ENCODE measurements at places on chromosomes 16 and 17. TPM values are rescaled to one million over a fixed set of nuclear protein-coding genes. Genes with fewer than 3 reads are reported as not detected.

Gene UBB
- 1,584 TPM for total RNA-seq

Gene CPHXL2
- total RNA-seq = not detected

Gene SNN
- 50.6 TPM for total RNA-seq

Gene RHBDF1
- 30.1 TPM for total RNA-seq

Gene P4HB
- total RNA-seq = 802 TPM

Gene PRSS22
- 2.0 TPM for total RNA-seq

Gene KCNJ18
- total RNA-seq = not detected

Gene FOXF1
- 1.8 TPM for total RNA-seq

Gene GALNS
- 26.6 TPM for total RNA-seq

Gene ZNF205
- total RNA-seq = 28.9 TPM

Gene RGS9
- total RNA-seq = 6.1 TPM

Gene MYH1
- total RNA-seq = not detected

Gene BCL6B
- total RNA-seq = 4.7 TPM

Gene SLC52A1
- not detected for total RNA-seq

Gene HOXB7
- 1.3 TPM for total RNA-seq

Gene AGRP
- not detected for total RNA-seq

Gene MRC2
- 13.6 TPM for total RNA-seq

Gene CCL8
- total RNA-seq = not detected

Gene SPPL2C
- total RNA-seq = 0.13 TPM

Gene IRF8
- 2.4 TPM for total RNA-seq

Gene PITPNM3
- 10.9 TPM for total RNA-seq

Gene PRAC1
- not detected for total RNA-seq

Gene ODAD4
- total RNA-seq = 8.2 TPM

Gene GAS7
- 7.5 TPM for total RNA-seq

Gene C16orf96
- total RNA-seq = 0.11 TPM

Gene SSTR5
- total RNA-seq = not detected

Gene CDH11
- total RNA-seq = 24.1 TPM

Gene ARL5C
- total RNA-seq = not detected

Gene CLEC18B
- not detected for total RNA-seq

Gene ABCC6
- total RNA-seq = 17.7 TPM

Gene CES3
- total RNA-seq = 0.13 TPM
